Stimulated activated CD8-positive, alpha-beta memory T cell treated with anti-CD3 and anti-CD28 coated beads, Interleukin-7, amount 100 ng/mL, for 48 hours (primary cell): ENCODE measurements at places on chromosomes 2 and 18.

DNA sequence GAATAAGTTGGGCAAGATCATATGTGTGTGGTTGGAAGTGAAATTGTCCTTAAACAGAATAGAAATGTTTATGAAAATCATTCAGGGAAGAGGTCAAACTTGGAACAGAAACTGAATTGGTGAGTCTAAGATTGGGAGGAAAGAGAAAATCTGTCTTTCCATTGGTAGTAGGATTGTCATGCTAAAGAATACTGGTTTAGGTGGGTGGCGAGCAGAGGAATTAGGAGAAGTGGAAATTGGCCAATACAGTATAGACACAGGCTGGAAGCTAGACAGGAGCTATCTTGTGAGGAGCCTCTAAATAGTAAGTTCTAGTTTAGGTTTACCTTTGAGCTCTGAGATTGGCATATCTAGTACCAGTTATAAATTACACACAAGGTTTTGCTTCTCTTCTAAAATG, 80.9 kb upstream of the KYNU start:
- DNase-seq: no peak

GRCh38 chr18:3879836-3880120, 429.8 kb downstream of the TGIF1 start:
- no peak for DNase-seq

DNA sequence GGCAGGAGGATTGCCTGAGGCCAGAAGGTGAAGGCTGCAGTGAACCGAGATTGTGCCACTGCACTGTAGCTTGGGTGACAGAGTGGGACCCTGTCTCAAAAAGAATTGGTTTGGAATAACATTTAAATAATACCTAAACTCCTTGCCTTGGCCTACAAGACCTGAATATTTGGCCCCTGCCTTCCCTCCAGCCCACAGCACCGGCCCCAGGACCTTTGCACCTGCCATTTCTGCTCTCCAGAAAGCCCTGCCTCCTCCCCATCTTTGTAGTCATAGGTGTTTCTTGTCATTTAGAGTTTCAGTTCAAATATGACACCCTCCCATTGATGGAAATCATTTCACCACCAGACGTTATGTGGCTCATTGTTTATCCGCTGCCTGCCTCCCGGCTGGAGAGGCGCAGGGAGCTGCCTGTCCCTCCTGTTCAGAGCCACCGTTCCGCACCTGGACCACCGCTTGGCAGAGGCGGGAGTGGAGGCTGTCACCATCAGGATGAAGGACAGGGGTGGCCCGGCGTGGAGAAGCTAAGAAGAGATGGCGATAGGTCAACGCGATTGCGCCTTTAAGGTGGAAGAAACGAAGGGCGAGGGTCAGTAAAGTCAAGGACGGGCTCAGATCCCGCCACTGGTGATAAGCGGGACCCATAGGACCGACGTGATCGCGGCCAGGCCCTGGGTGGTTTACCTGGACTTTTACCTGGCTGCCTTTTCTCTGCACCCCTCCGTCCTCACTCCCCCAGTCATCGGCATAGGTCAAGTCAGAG, 638 bp upstream of the LPIN1 start:
- DNase-seq: no peak

DNA sequence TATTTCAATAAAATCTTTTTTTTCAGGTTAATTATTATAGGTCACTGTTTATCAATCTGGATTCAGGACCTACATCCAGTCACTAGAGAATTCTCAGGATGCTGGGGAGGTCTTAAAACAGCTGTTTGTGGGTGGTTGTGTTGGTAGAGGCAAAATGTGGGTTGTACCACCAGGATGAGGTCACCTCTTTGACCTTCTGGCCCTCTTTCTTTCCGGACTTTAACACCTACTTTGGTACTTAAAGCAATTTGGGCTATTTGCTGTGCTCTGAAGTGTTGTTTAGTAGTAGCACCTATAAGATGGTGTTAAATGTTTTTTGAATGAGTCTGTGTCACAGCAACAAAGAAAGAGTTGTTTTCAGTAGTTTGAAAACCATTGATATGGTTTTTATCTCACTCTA, 14.6 kb downstream of the EML4 start:
- no peak for DNase-seq
